ENCODE measurements at places on chromosomes 1 and 21.

DNA sequence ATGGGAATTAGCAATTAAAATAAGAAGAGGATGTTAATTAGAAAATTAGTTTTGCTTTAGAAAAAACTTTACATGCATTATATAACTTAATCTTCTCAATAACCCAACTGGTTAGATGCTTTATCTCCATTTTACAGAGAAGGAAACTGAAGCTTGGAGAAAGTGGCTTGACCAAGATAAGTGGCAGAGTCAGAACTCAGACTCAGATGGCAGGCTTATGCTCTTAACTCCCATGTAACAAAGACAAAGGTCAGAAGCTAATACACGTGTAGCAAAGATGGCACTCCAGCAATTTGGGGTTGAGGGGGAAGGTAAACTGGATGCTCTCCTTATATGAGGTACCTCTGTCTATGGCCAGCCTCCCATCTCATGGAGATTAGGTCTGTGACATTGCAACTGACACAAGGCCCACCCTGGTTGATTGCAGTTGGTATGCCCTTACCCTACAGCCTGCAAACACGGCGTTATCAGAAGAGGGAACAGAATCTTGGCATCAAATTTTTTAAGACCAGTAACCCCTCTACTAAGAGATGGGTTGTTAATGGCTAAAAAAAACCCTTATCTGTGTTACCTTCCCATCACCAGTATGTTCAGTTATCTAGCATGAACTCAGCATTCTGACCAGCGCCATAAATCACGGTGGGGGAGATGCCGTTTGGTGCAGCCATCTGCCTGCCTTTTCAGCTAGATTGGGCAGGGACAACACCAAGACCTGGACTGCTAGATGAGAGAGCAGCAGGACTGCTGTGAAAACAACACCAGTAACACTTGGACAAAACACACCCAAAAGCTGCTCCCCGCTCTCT lies 97.0 kb downstream of the UBR4 start:
- DNase-seq = no peak

- DNase-seq = no peak
Observed at GRCh38 chr1:93537924-93538323, 90.0 kb downstream of the FNBP1L start.

DNA sequence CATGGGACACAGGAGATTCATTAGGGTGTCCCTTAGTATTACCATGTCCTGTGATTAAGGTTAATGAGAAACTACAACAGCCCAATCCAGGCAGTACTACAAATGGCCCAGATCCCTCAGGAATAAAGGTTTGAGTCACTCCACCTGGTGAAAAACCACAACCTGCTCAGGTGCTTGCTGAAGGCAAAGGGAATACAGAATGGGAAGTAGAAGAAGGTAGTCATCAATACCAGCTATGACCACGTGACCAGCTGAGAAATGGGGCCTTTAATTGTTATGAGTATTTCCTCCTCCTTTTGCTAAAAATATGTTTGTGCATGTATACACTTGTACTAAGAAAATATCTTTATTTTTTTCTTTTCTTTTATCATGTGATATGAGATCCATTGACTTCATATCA lies 91.1 kb upstream of the ADAMTS5 start:
- DNase-seq = no peak

GRCh38 chr1:59765011-59765730 lies 49.6 kb upstream of the HOOK1 start:
- DNase-seq = no peak

GRCh38 chr1:109721042-109721441 lies 9.0 kb downstream of the GSTM5 start:
- DNase-seq = no peak

- no peak for DNase-seq
Observed at GRCh38 chr1:156073740-156074139, 8.5 kb downstream of the MEX3A start.

DNA sequence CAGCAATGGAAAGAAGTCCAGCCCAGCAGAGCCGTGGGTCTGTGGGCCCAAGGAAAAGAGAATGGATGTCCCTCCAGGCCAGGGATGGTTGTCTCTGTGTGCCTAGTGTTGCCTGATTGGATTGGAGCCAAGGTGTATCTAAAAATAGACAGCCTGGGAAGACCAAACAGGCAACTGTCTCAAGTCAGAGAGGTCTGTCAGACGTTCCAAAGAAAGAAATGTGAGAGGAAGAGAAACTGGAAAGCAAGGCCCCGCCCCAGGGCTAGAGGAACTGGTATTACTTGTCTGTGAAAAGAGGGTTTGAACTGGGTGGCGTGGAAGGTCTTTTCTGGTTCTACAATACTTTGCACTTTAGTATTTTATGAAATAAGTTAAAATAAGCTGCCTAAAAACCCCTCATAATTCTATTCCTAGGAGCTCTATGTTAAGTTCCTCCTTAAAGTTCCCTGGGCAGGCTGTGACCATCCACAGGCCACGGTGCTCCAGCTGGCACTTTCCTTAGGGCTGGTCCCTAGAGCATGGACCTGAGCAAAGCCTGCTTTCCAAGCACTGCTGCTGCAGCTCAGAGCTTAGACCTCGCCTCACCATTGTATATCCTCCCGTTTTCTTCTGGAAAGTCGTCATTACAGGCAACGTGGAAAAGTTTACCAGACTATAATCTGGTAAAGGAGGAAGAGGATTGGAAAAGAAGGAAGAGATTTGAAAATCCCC lies 151.6 kb downstream of the DISC1 start:
- DNase-seq = no peak

- DNase-seq = no peak
Observed at GRCh38 chr21:42493109-42494060, 2.6 kb downstream of the RSPH1 start.

GRCh38 chr1:107473065-107473464 lies 332.2 kb downstream of the NTNG1 start:
- DNase-seq = no peak

GRCh38 chr1:103448560-103448959 lies 76.9 kb upstream of the RNPC3 start:
- no peak for DNase-seq

GRCh38 chr1:86773341-86774288 lies 69.2 kb downstream of the SH3GLB1 start:
- no peak for DNase-seq

- DNase-seq = no peak
Observed at GRCh38 chr1:89865498-89866382, 44.9 kb downstream of the LRRC8D start.

- no peak for DNase-seq
Observed at GRCh38 chr1:212226467-212226866, 58.7 kb upstream of the PPP2R5A start.

GRCh38 chr1:31801458-31801857 lies 14.4 kb downstream of the SPOCD1 start:
- DNase-seq = no peak

- DNase-seq = no peak
Observed at GRCh38 chr21:44013380-44014088, 1.4 kb downstream of the TRAPPC10 start.

All from T-helper 2 cell (primary cell).